ELR (cell line): ENCODE measurements at places on chromosomes 4 and X.

DNA sequence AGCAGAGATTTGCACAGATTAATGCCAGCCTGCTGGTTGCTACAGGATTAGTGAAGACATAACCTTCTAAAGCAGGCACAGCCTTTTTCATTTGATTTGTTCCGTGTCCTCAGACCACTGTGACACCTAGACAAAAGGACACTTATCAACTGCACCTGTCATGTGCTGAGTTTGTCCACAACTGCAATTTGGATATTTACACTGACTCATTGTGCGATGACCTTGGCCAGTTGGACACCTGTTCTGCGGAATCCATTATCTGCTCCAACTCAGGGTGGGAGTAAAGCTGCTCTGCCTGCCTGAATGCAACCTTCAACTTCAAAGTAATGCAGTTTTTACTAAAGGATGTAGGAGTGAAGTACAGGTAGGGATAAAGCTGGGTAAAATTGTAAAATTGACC is 4.1 kb upstream of the NR0B1 start:
- no peak for DNase-seq

GRCh38 chr4:108072300-108072699 is 82.6 kb downstream of the HADH start:
- DNase-seq = no peak

DNA sequence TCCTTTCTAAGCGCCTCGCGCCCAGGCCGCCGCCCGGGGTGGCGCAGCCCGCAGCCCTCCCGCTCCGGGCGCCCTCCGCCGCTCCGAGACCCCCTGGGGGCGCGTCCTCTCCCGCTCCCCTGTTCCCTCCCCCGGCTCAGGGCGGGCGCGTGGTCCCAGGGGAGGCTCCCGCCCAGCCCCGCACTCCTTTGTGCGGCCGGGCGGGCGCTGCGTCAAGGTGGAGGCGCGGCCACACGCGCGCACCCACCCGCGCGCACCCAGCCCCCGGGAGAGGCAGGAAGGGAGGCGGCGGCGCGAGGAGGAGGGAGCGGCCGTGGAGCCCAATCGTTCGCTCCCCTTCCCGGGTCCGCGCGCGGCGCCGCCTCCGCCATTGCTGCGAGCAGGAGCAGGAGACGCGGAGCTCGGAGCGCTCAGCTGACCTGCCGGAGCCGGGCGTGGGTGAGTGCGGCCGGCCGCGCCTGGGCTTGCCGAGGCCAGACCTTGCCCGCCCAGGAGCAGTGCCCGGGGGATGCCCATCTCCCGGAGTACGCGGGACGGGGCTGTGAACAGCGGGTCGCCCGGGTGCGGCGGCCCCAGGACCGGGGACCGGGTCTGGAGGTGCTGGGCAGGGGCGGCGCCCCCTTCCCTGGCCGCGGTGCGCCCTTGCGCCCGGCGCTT is at the start of gene NSG1:
NSG1 (plus strand) TSS at position 367 of the 657 bp plus-strand sequence. CDS start 528 bp downstream, outside the sequence.
- peak; percentile 23 for DNase-seq

DNA sequence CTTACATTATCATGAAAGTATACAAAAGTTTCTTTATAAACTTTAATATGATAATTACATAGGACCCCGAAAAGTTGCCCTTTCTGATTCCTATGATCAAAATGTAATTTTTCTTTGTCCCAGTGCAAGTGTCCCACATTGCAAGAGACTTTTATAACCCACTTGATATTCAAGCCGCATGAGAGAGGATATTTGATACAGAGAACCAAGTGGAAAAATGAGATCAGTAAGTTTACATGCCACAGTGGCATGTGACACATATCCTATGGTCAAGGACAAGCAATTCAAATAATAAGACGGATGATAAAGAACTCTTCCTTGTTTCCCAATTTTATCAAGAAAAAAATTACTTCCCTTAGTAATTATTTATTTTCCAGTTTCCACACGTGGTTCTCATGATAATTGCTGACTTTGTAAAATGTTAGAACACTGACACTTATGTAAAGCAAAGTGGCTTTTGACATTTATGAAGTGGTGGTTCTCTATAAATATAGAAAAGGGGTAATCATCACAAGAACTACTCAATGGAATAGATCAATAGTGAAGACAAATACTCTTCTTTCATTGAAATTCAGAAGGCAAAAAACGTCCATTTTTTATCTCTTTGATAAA is 273.7 kb upstream of the NOCT start:
- DNase-seq = no peak

GRCh38 chr4:94339779-94340178 is 2.9 kb downstream of the HPGDS start:
- no peak for DNase-seq

DNA sequence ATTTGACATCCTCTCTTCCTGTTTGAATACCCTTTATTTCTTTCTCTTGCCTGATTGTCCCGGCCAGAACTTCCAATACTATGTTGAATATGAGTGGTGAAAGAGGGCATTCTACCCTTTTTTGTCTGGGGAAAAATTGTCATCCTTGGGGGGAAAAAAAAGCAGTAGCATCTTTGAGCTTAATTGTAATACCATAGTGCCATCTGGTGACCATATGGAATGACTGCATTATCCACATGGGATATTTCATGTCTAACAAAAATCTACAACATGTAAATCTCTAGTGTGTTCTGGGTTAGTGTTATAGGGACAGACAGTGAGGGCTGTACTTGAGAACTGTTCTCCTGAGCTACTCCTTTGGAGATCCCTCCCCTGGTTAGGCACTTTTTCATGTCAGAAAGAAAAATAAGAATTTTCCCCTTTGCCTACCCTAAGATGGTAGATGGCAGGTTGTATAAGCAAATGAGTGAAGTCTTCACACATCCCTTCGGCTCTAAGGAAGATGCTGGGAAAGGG is 26.0 kb downstream of the CAPN6 start:
- peak; percentile 34 for DNase-seq

- no peak for DNase-seq
These were observed 41.7 kb upstream of the SRD5A3 start for GRCh38 chr4:55304303-55304702.

GRCh38 chrX:13235930-13236329 is 83.9 kb downstream of the ATXN3L start:
- DNase-seq = no peak

GRCh38 chr4:39047681-39048080 is 14.4 kb upstream of the KLHL5 start:
- DNase-seq = no peak

GRCh38 chr4:112213856-112214255 is 17.7 kb upstream of the AP1AR start:
- peak; percentile 87 for DNase-seq

DNA sequence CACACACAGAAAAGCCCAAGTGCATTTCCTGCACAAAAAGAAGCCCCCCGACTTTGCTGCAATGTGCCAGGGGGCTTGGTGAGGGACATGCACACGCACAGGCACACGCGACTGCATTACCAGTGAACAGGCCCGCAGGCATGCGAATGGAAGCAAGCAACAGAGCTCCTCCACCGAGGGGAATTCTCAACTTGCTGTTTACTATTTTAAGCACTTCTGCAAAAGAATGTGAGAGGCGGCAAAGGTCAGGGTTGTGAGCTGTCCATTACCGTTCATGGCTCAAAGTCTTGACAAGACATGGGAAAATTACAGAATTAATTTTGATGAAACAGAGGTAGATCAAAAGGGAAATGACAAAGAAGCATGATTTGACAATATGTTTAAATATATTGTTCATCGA is 342.5 kb upstream of the NOCT start:
- no peak for DNase-seq

GRCh38 chr4:8155048-8155447 is 3.6 kb downstream of the ABLIM2 start:
- DNase-seq = no peak

- DNase-seq = no peak
These were observed 15.2 kb upstream of the PHOX2B start for GRCh38 chr4:41763729-41764128.

- DNase-seq = peak; percentile 66
These were observed 149.9 kb downstream of the FGF16 start for GRCh38 chrX:77597090-77597489.

GRCh38 chr4:38759113-38759789 is 23.5 kb downstream of the TLR10 start:
- peak; percentile 65 for DNase-seq
